ENCODE measurements at places on chromosomes 7 and 10.

- DNase-seq, result no peak
Observed at GRCh38 chr7:25148772-25149575, 23.9 kb upstream of the CYCS start.

DNA sequence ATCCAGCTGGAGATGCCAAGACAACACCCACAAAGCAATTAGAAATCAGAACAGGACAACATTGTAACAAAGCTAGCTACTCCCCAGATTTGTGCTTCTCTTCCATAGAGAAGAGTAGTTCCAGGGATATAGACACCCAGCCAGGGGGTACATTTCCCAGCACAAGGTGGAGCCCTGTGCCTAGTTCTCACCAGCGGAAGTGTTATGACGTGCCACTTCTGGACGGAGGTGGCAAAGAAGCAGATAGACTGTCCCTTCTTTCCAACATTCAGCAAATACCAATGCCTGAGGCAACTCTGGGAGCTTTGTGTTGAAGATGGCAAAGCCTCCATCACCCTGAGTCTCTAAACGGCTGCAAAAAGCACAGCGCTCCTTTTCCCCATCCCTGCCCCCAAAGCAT, 23.4 kb upstream of the GSAP start:
- peak; percentile 62 for DNase-seq

DNA sequence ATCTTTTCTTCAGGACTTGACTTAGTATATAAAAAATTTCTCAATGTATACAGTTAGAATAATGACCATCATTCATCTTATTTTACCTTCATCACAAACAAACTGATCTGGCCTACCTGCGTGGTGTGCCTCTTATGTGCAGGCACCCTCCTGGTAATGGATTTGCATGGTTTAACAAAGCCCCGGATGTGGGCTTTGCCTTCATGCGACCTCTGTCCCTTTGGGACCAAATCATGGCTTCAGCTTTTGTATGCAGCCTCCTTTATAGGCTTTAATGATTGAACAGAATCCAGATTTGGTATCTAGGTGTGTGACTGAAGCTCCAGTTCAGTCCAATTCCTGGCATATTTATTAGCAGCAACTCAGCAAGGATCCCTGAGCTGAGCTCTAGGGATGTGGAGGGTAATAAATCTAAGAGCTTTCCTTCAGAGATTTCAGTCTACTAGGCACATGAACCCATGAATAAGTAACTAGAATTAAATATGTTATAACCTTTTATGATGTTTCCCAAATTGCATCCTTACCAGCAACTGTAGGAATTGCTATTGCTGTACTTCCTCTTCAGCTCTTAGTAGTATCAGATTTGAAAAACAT, 256.9 kb downstream of the ABCA13 start:
- no peak for DNase-seq

- no peak for DNase-seq
Observed at GRCh38 chr10:125144206-125144605, 16.2 kb downstream of the CTBP2 start.

DNA sequence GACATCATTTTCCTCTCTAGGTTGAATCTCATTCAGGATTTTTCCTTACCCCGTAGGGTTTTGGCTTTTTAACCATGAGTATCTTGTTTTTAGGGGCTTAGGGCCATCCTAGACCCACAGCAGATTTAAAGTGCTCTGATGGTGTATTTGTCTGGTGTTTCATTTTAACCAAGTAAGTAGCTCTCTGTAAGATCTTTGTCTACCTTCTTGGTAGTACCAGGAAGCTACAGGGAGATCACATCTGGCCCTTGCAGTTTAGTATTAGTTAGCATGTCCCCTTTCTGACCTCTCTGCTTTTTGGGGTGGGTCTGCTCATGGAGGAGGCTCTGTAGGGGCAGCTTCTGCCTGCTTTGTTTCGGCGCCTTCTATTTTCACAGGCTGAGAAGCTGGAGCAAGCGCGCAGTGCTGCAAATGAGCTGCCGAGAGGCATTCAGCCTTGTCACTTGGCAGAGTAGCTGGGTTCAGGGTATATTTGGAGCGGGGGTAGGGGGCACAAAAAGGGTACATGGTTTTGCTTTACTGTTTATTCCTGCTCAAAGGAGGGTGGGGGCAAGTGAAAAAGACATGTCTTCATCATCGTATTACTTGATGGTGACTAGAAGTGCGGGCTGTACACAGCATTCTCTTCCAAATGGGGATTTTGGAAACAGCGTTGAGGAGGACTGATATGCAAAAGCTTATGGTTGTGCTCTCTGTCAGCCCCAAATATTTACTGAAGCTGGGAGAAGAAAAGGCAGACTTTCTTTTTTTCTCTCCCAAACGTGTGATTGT, 146.3 kb downstream of the CELF2 start:
- no peak for DNase-seq

DNA sequence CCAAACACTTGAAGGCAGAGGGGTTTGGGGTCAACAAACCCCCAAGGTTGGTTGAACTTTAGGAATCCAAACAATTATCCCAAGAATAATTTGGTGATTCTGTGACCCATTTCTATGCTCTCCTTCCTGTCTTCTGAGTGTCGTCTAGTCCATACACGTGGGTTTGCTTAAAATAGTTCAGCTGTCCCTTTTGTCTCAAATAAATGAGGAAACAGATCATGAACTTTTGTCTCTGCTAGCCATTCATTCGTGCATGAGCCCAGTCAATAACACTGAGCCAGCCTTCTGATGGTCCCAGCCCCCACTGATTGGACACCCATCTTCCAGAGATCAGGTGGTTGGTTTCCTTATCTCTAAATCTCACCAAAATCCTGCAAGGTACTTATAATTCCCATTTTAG, 255.4 kb downstream of the PRPF18 start:
- no peak for DNase-seq

DNA sequence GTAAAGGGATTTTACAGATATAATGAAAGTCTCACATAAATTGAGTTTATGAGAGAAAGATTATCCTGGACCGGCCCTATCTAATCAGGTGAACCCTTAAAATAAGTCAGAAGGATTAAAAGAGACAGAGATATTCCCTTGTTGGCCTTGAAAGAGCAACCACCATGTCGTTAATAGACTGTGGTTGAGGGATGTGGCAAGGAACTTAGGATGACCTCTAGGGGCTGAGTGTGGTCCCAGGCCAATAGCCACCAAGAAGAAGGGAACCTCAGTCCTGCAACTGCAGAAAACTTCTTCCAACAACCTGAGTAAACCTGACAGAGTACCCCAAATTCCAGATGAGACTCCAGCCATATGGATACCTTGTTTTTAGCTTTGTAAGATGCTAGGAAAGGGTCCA, 121.5 kb downstream of the POLR1F start:
- DNase-seq, result no peak

DNA sequence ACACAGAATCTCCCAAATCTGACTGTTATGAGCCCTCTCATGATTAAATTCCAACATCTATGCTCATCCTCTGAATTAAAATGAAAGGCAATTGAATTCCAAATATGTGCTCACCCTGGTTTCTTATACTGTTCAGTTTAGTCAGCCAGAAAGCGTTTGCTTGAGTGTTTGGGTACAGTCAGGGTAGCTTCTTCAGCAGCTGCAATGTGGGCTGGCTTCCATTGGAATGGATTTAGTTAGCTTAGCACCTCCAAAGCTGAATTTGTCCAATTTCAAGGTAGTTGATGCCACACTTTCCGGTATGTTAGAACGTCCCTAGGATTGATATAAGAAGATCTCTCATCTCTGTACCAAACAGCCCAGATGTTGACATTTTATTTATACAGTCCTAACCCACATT, 9.3 kb downstream of the KLHL7 start:
- DNase-seq, result no peak

DNA sequence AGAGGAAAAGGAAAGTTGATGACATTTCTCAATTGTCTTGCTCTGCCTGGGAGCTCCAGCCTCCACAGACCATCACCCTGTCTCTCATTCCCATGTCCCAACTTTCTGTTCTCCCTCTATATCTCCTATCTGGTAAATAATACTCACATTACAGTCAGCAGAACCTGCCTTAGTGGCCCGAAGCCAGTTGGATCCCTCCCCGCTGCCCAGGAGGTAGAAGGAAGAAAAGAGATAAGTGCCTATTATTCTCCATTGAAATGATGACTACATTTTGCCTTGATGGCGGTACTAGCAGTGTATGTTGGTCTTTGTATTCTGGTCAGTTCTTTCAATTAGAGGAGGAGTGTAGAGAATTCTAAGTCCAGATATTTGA, 91.9 kb downstream of the CSTF2T start:
- no peak for DNase-seq

GRCh38 chr10:126147866-126148587, 240.2 kb downstream of the ADAM12 start:
- DNase-seq, result no peak

- DNase-seq, result no peak
Observed at GRCh38 chr10:112815269-112816032, 134.6 kb upstream of the TCF7L2 start.

DNA sequence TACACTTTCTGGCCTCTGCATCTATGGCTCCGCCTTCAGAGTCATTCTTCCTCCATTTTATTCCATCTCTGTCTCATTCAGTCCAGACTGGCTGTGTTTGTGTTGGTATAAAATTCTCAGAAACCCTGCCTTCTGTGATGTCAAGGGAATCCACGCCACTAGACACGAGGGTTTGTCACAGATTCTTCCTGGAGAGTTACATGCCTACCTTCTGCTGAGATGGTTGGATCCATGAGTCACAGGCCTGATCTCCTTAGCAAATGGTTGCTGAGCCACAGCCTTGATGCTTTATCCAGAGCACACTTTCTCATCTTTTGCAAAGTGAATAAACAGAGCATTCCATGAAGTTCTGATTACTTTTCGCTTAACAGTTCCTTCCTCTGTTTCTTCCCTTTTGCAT, 35.9 kb upstream of the TSPAN33 start:
- DNase-seq, result no peak

- DNase-seq, result no peak
Observed at GRCh38 chr10:42645103-42645502, 6.7 kb upstream of the ZNF33B start.

DNA sequence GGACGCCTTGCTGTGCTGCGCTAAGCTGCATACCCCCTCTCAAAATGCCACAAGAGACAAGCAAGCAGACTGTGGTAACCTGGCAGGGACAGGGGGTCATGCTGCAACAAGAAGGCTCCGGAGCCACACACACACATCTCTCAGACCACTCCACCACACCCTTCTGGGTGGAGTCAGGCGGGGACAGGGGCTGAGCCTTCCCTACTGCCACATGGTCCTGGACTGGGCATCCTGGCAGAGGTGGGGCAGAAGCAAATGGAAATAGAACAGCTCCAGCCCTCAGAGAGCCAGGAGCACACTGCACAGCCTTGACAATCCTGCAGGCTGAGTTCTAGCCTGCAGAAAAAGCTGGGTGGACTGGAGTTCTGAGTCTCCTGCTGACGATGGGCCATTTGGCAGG, 28.4 kb upstream of the NPFFR1 start:
- no peak for DNase-seq

DNA sequence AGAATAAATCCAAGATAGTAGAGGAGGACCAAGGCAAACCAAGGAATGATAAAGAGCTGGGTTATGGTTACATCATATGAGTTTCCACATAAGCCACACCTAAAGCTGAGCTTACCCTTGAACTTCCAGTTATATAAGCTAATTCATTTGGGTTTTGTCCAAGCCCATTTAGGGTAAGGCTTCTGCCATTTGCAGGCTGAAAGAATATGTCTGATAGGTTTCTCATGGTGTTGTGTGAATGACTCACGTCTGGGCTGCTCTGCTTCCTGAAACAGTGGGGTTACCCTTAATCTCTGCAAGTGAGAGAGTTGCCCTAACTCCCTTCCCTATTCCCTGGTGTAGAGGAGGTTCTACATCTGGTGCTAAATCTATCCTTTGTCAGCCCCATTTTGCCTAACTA, 60.8 kb downstream of the PTTG1IP2 start:
- no peak for DNase-seq

DNA sequence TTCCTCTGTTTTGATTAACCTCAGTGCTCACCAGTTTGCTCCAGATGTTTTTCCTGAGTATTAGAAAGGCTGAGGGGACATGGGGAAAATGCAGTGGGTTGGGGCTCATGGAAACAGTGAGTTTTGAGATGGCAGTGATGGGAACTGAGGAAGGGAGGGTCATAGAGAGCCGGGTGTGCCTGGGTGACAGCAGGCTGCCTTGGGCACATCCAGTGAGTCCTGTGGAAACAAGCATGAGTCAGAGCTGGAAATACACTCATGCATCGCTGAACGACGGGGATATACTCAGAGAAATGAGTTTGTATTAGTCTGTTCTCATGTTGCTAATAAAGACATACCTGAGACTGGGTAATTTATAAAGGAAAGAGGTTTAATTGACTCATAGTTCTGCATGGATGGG, 202.2 kb downstream of the TMEM178B start:
- no peak for DNase-seq

- DNase-seq, result no peak
Observed at GRCh38 chr7:35987016-35987415, 166.0 kb upstream of the EEPD1 start.

DNA sequence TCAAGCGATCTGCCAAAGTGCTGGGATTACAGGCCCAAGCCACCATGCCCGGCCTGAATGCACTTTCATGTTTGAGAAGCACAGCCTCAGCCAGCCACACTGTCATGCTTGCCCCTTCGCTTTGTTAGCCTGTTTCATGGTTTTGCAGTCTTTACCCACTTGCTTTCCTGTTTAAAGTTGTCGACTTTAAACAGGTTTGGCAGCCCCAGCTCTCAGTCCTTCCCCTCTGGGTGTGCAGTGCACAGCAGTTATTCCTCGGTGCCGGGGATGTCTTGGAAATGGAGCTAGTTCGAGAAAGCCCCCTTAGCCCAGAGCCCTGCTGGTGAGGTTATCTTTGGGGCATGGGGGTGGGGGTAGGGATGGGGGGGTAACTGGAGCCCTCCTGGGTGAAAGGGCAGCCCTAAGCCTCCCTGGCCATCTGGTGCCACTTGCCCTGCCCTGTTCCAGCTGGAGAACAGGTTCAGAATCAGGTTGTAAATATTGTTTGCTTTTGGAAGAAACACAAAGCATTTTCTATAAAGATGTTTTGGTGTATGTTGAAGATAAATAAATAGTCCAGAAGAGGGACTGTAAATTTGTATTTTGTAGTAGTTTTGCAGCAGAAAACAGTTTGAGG, 14.8 kb downstream of the TSPAN14 start:
- DNase-seq, result no peak

GRCh38 chr10:38605153-38605661, 511.1 kb downstream of the ZNF37A start:
- DNase-seq, result no peak

GRCh38 chr7:81159402-81159801, 240.6 kb upstream of the SEMA3C start:
- DNase-seq, result no peak

- no peak for DNase-seq
Observed at GRCh38 chr10:62778125-62778524, 26.4 kb upstream of the ADO start.

DNA sequence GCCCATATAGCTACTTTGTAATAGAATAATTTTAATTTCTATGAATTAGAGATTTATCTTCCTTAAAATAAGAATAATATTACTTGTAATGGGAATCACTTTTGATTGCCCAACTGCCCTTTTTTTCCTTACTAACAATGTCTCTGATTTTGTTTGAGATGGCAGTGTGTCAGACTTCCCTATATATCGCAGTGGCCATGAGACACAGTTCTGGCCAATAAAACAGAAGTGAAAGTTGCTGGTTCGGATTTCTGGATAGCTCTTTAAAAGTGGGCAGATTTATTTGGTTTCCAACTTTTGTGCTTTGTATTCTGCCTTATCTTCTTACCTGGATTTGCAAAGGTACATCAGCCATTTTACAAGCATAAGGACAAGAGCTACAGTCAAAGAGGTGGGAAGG, 170.2 kb downstream of the PPP1R17 start:
- DNase-seq, result peak; percentile 4

GRCh38 chr7:124914298-124914697, 15.3 kb downstream of the POT1 start:
- DNase-seq, result no peak

- DNase-seq, result no peak
Observed at GRCh38 chr7:77812290-77812685, 13.7 kb downstream of the PHTF2 start.
